ENCODE measurements at places on chromosomes 11 and 22.
A peak's percentile ranks its signal among the peaks of the same experiment; 100 is the strongest.

GRCh38 chr11:19651653-19652052 is 61.0 kb upstream of the NAV2 start:
- no peak overlapping the region for H3K4me3 ChIP-seq
- DNase-seq = no peak
- H3K27ac ChIP-seq = no peak overlapping the region
- H3K4me1 ChIP-seq = peaks cover 19% of the 10 kb centered on the region
- no peaks in the 10 kb centered on the region for H3K36me3 ChIP-seq

- peaks cover 11% of the 10 kb centered on the region for H3K4me1 ChIP-seq
- H3K27ac ChIP-seq = peak within 1 kb of the TSS; percentile 90
- H3K4me3 ChIP-seq = peak within 1 kb of the TSS; percentile 88
- no peaks in the 10 kb centered on the region for H3K27me3 ChIP-seq
Observed at GRCh38 chr11:43311791-43312607, at the start of gene API5. Gene API5, plus strand, starts transcription at chr11:43311996. Its CDS starts 132 bp downstream, at chr11:43312128.

DNA sequence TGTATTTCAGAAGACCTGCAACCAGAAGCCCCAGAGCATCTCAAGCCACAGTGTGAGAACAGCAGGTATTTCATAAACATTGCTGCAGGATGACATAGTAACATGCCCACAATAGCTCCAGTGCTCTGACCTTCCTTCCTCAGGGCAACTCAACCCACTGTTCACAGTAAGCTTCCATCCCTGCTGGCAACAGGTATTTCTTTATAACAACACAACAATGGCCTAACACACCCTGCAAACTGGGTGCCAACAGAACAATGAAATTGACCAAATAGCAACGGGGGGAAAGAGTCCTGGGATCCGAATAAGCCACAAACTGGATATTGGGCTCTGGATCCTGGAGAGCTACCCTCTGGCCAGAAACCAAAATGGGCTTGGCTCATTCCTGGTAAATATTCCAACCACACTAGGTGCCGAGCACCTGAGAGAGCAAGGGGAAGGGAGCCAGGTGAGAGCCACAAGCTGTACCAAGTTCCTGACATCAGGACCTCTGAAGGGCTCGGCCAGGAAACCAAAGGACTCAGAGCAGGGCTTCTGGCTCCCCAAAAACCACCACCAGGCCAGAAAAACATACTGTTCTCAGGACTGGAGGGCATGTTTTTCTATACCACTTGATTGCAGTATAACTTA is 99.5 kb downstream of the MICAL3 start:
- no peak overlapping the region for H3K4me3 ChIP-seq
- H3K27ac ChIP-seq = peak overlapping the region; percentile 3
- no peaks in the 10 kb centered on the region for H3K36me3 ChIP-seq

GRCh38 chr22:35657571-35658312 is 9.5 kb downstream of the APOL6 start:
- no peaks in the 10 kb centered on the region for H3K36me3 ChIP-seq
- H3K27ac ChIP-seq = no peak overlapping the region

DNA sequence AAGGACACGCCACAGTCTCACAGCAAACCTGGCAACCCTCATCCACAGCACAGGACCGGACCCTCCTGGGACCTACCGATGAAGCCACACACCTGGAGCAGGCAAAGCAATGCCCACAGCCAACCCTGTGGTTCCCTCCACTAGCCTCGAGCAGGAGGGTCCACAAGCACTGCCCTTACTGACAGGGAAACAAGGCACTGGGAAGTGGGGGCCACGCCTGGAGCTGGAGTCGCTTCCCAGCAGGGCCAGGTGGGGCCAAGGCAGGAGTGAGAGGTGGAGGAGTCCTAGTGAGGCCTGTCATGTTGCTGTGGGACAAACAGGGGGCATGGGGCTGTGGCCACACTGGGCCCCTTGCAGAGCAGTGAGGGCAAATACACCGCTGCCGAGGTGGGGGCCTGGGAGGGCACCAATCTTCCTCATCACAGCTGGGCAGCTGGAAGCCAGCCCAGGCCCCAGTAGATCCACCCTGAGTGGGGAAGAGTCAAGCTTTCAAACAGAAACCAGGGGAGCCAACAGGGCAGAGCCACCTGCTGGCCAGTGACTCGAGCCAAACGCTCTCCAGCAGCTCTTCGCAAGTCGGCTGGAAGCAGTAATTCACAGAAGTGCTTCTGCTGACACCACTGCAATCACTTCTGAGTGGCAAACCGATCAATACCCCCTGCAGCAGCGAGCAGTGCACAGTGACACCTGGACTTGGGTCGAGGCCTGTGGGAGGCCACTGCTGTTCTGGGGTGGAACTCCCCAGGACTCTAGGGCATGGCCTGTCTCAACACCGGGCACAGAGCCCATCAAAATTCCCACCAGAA is 13.7 kb downstream of the SULT4A1 start:
- H3K4me1 ChIP-seq = no peaks in the 10 kb centered on the region
- no peak overlapping the region for H3K27ac ChIP-seq
- no peaks in the 10 kb centered on the region for H3K36me3 ChIP-seq

GRCh38 chr11:110297726-110298300 is 1.4 kb upstream of the RDX start:
- H3K4me3 ChIP-seq = no peak overlapping the region
- peaks cover 31% of the 10 kb centered on the region for H3K4me1 ChIP-seq
- no peak for DNase-seq
- H3K36me3 ChIP-seq = no peaks in the 10 kb centered on the region

DNA sequence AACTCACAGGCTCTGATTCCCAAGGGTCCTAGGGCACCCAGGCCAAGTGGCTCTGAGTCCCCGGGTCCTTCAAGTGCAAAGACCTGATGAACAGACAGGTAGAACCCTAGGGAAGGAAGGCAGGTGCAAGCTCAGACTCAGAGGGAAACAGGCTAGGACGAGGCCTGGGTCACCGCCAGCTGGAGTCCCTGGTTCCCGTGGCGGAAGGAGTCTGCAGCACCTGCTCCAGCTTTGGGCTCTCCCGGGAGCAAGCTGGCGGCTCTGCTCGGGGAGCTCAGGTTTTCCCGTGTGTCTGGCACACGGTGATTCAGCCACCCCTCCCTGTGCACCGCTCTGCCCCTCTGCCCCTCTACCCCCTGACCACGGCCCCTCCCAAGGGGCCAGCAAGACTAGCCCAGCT is 59.8 kb downstream of the WNT7B start:
- no peaks in the 10 kb centered on the region for H3K4me1 ChIP-seq
- no peak for DNase-seq
- H3K4me3 ChIP-seq = no peak overlapping the region
- H3K36me3 ChIP-seq = no peaks in the 10 kb centered on the region
- H3K27me3 ChIP-seq = no peaks in the 10 kb centered on the region

- no peak overlapping the region for H3K4me3 ChIP-seq
- no peaks in the 10 kb centered on the region for H3K36me3 ChIP-seq
- no peak overlapping the region for H3K27ac ChIP-seq
- no peaks in the 10 kb centered on the region for H3K27me3 ChIP-seq
- peaks cover 12% of the 10 kb centered on the region for H3K4me1 ChIP-seq
Observed at GRCh38 chr11:59678118-59678812, 9.4 kb upstream of the PATL1 start.

- H3K36me3 ChIP-seq = no peaks in the 10 kb centered on the region
- peaks cover 21% of the 10 kb centered on the region for H3K4me1 ChIP-seq
- DNase-seq = peak; percentile 81
- H3K27ac ChIP-seq = no peak overlapping the region
- no peak overlapping the region for H3K4me3 ChIP-seq
Observed at GRCh38 chr11:130721736-130722135, 194.5 kb downstream of the SNX19 start.

- H3K27ac ChIP-seq = no peak overlapping the region
- no peak overlapping the region for H3K4me3 ChIP-seq
- H3K36me3 ChIP-seq = no peaks in the 10 kb centered on the region
- peaks cover 83% of the 10 kb centered on the region for H3K27me3 ChIP-seq
- no peak for DNase-seq
Observed at GRCh38 chr11:131739243-131739882, 368.9 kb downstream of the NTM start.

- H3K4me1 ChIP-seq = no peaks in the 10 kb centered on the region
- DNase-seq = no peak
- H3K27ac ChIP-seq = no peak overlapping the region
- no peaks in the 10 kb centered on the region for H3K27me3 ChIP-seq
- H3K4me3 ChIP-seq = no peak overlapping the region
- H3K36me3 ChIP-seq = peaks cover 5% of the 10 kb centered on the region
Observed at GRCh38 chr22:38861927-38862326, 10.1 kb downstream of the CBX6 start.

- H3K4me3 ChIP-seq = peak overlapping the region; percentile 63
- H3K36me3 ChIP-seq = peaks cover under 1% of the 10 kb centered on the region
- no peaks in the 10 kb centered on the region for H3K4me1 ChIP-seq
- no peak overlapping the region for H3K27ac ChIP-seq
- DNase-seq = no peak
Observed at GRCh38 chr11:45885921-45886721, 670 bp downstream of the MAPK8IP1 start.

DNA sequence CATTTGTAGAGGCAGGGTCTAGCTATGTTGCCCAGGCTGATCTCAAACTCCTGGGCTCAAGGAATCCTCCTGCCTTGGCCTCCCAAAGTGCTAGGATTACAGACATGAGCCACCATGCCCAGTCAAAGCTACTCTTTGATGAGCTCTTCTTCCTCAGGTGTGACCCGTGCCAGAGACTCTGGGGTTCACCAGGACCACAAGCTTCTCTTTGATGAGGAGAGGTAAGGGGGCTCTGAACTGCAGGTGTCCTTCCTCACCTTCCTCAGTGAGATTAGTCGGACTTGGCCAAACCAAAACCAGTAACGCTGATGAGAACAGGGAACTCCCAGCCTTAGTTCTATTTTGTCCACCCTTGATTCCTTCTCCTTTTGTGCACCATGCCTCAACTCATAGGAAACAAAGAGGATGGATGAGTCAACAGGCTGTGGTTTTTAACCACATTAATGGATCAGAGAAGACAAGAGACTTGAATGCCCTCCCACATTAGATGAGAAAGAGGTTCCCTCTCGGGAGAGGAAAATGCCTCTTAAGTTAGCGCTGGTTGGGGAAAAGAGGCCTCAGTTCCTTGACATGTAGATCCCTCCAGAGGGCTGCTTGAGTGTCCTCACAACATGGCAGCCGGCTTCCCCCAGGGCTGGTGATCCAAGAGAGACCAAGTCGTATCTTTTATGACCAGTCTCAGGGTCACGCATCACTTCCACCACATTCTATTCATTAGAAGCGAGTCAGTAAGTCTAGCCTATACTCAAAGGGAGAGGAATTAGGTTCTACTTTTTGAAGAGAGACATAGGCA is 25.7 kb upstream of the CTR9 start:
- peak; percentile 80 for DNase-seq
- H3K36me3 ChIP-seq = no peaks in the 10 kb centered on the region
- H3K4me3 ChIP-seq = no peak overlapping the region
- H3K4me1 ChIP-seq = no peaks in the 10 kb centered on the region
- no peaks in the 10 kb centered on the region for H3K27me3 ChIP-seq

DNA sequence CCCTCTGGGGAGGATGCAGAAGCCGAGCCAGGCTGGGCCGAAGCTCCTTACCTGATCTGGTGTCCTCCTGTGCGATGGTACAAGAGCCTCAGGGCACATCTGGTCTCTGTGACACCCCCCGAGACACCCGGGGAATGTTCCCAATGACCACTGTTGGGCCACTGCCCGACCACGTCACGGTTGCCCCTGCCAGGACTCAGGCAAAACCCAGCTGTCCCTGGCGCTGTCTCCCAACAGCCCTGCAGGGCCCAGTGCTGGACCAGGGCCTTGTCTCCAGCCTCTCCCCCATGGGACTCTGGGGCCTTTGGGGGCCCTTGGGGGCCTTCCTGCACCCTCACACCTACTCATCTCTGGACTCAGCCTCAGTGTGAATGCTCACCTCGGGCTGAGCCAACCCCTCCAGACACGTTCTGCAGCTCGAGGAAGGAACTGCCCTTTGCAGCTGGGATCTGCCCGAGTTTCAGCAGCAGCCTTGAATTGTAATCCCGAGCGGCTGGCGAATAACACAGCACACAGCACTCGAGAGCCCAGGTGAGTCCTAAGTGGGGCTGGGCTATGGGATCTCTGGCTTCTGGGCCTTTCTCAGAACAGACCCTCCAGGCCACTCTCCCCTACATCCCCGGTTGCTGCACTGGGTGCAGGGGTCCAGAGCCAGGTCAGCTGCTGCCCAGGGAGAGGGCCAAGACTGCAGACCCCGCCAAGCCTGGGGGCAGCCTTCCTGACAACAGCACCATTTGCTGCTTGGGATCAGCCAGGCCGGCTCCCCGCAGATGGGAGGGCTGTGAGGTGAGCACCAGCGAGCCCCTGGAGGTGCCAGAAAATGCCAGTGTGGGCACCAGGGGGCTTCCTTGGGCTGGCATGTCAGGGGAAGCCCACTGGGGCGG is 39.8 kb downstream of the RTN4R start:
- no peak overlapping the region for H3K4me3 ChIP-seq
- H3K36me3 ChIP-seq = no peaks in the 10 kb centered on the region
- no peak for DNase-seq
- H3K27ac ChIP-seq = no peak overlapping the region

GRCh38 chr11:93756748-93757147 is 15.3 kb downstream of the C11orf54 start:
- no peaks in the 10 kb centered on the region for H3K27me3 ChIP-seq
- H3K36me3 ChIP-seq = peaks cover 66% of the 10 kb centered on the region
- H3K4me3 ChIP-seq = no peak overlapping the region
- peak overlapping the region; percentile 28 for H3K27ac ChIP-seq

DNA sequence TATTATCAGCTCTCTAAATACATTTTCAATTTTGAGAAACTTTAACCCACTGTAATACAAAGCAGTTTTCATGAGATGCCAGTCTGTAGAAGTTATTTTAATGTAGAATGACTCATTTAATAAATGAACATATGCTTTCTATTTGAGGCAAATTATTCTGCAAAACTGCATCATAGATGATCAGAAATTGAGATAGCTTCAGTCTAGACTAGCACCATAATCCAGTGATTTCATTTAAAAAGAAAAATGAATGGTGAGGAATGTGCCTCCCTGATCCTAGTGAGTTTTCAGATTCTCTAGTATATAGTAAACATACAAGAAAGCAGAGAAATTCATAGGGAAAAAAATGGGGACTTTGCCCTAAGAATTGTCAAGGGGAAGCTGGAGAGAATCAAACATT is 66.1 kb downstream of the OR5AK2 start:
- DNase-seq = no peak
- no peak overlapping the region for H3K27ac ChIP-seq
- no peak overlapping the region for H3K4me3 ChIP-seq
- H3K27me3 ChIP-seq = no peaks in the 10 kb centered on the region
- no peaks in the 10 kb centered on the region for H3K4me1 ChIP-seq

DNA sequence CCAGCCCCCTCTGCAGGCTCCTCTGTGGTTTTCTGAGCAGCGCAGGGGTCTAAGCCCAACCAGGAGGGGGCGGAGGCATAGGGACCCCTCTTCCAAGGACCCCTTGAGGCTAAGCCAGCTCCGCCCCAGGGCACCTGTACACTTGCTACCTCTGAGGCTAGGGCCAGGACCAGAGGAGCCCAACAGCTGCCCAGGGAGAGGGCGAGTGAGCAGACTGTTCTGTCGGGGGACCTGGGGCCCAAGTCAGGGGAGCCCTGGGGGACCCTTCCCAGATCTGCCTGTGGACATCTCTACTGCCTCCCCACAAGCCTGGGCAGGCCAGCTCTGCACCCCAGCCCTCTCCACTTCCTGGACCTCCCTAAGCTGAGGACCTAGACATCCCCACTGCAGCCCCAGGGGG is 1.8 kb downstream of the B4GALNT4 start:
- H3K27ac ChIP-seq = no peak overlapping the region
- DNase-seq = no peak
- peaks cover 3% of the 10 kb centered on the region for H3K36me3 ChIP-seq

- H3K27ac ChIP-seq = no peak overlapping the region
- no peaks in the 10 kb centered on the region for H3K4me1 ChIP-seq
- H3K36me3 ChIP-seq = no peaks in the 10 kb centered on the region
- no peak for DNase-seq
- H3K4me3 ChIP-seq = no peak overlapping the region
Observed at GRCh38 chr22:45204819-45205218, 35.9 kb downstream of the KIAA0930 start.

GRCh38 chr11:122711831-122712381 is 56.4 kb downstream of the UBASH3B start:
- H3K4me1 ChIP-seq = no peaks in the 10 kb centered on the region
- no peaks in the 10 kb centered on the region for H3K27me3 ChIP-seq
- no peak overlapping the region for H3K4me3 ChIP-seq
- no peaks in the 10 kb centered on the region for H3K36me3 ChIP-seq
- peak; percentile 50 for DNase-seq
